Panc1 (cell line): ENCODE measurements at places on chromosomes 4 and X.
A peak's percentile ranks its signal among the peaks of the same experiment; 100 is the strongest.

GRCh38 chr4:52822972-52823701 is 39.0 kb upstream of the RASL11B start:
- no peak for DNase-seq

GRCh38 chr4:165982934-165983333 is 109.9 kb downstream of the TLL1 start:
- DNase-seq: no peak

DNA sequence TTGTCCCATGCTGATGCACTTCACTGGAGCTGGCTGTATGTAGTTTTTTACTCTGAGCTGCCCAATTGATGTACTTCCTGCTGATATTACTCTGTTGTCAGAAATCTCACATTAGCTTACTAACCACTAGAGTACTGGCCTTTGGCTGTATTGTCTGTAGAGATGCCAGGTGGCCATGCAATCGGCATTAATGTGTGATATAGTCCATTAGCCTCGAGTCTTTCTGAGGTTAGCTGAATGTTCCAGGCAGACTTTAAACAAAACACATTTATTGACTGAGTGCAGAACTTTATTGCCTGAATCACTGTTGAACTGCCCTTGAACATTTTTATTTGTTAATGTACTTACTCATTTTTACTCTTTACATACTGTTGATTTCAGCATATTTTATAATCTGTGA is 335.2 kb downstream of the PCDH10 start:
- no peak for DNase-seq

- DNase-seq: peak; percentile 15
Observed at GRCh38 chrX:135477576-135477975, 42.9 kb upstream of the INTS6L start.
